ENCODE measurements at places on chromosomes 12 and 14.

GRCh38 chr14:79333198-79333546 lies 878.1 kb downstream of the DIO2 start:
- no peak for DNase-seq

GRCh38 chr12:100497105-100497795 lies 23.6 kb downstream of the NR1H4 start:
- no peak for DNase-seq

GRCh38 chr14:52545584-52546317 lies 6.6 kb downstream of the TXNDC16 start:
- DNase-seq: no peak

- no peak for DNase-seq
These were observed 49.7 kb upstream of the DCD start for GRCh38 chr12:54697851-54698250.

GRCh38 chr14:97280526-97280925 lies 483.3 kb downstream of the VRK1 start:
- DNase-seq: no peak

- no peak for DNase-seq
These were observed 190.7 kb upstream of the PPFIA2 start for GRCh38 chr12:81949841-81950308.

- DNase-seq: no peak
These were observed 39.9 kb downstream of the NINJ2 start for GRCh38 chr12:623172-623864.

All from CD4-positive, alpha-beta T cell treated with Interferon gamma for 1 hour (primary cell).